Panc1 (cell line): ENCODE measurements at places on chromosomes 5 and 9. TPM values are rescaled to one million over a fixed set of nuclear protein-coding genes. Genes with fewer than 3 reads are reported as not detected.

GRCh38 chr5:127580731-127581130, 63.3 kb downstream of the PRRC1 start:
- DNase-seq = no peak

GRCh38 chr9:6354072-6354686, 26.0 kb downstream of the TPD52L3 start:
- peak; percentile 20 for DNase-seq

DNA sequence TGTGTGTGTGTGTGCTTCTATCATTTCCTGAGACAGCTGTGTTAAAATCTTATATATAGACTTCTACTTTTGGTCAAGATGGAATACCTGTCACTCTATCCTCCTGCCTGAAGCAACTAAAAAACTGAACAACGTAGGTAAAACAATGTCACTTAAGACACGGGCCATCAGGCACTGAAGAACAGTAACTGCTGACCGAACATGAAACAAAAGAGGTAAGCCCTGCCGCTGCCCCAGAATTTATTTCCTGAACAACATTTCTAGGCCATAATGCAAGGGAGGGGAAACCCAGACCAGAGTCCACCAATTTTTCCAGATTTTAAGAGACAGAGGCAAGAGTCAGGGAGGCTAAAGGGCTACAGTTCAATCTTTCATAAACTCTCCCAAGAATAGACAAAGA, 156.0 kb downstream of the CDC42SE2 start:
- DNase-seq = no peak

DNA sequence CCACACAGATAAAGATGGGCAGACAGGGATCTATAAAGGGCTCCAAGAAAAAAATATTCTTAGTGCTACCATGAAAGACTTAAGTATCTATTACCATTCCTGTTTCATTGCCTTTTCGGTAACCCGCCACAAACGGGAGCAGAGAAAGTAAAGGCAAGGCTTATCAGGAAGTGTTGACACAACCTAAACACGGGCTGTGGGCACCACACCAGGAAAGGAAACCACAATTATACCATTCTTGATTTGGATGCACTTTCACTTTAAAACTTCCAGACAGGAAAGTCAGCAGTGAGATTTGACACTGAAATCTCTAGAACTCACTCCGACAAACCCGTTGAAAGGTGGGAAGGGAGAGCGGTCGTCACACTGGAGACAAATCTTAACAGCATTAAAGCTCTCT, 6.5 kb downstream of the TLE1 start:
- DNase-seq = no peak

GRCh38 chr5:123387313-123387712, 35.9 kb downstream of the CEP120 start:
- DNase-seq = no peak

SOWAHA gene
- not detected for total RNA-seq

GRCh38 chr5:142852416-142853198, 82.4 kb downstream of the ARHGAP26 start:
- DNase-seq = no peak

- no peak for DNase-seq
Measured at GRCh38 chr5:175649967-175650366, 7.9 kb upstream of the HRH2 start.

- no peak for DNase-seq
Measured at GRCh38 chr9:33080534-33080933, 4.1 kb upstream of the SMU1 start.

DNA sequence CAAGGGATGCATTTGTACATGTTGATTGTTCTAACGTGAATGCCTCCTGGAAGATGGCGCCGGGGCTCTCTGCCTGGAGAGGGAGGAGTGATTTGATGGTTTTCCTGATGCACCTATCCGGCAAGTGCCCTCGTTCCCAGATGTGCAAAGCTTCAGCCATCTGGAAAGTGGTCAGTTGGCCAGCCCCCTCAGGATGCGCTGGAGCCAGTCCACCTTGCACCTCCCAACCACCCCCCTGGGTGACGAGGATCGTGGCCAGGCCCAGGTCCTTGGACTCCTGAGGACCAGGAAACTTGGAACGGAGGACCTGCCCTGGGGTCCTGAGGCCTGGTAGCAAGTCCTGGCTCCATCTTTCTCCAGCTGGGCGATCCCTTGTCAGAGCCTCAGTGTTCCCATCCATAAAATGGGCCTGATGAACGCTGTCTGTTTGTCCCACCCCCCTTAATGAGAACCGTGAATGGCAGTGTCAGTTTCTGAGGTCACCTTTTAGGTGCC, 23.6 kb upstream of the RNU6ATAC start:
- no peak for DNase-seq

DNA sequence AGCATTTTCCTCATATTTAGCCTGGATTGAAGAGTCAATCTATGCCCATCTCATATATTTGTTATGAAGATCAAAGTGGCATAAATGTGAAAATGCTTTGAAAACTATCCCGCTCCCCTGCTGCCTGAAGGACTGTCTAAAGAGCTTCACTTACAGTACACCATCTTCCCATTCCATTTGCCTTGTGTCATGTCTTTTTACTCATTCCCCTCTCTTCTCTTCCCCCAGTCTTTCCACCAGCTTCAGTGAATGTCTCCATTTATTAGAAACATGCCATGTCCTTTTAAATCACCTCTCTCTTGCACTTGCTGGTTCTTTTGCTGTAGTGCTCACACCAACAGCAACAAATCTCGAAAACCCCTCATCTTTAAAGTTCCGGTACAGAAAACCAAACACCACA, 192.7 kb upstream of the SGCD start:
- DNase-seq = no peak

DNA sequence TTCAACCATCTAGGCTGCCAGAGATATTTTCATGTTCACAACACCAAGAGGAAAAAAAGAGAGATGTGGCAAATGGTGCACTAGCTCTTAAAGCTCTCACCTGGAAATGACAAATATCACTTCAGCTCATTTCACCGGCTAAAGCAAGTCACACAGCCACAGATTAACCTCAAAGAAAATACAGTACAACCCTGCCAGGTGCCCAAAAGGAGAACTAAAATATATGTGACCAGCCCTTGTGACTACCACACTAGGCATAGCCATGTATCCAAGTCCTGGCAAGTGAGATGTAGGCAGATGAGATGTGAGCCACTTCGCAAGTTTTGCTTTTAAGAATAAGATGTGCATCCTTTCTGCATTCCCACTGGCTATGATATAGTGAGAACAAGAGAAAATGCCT, 41.4 kb downstream of the AGTPBP1 start:
- no peak for DNase-seq

GRCh38 chr5:92435781-92436180, 1052.7 kb upstream of the ARRDC3 start:
- DNase-seq = no peak

- no peak for DNase-seq
Measured at GRCh38 chr9:2016408-2017330, 1.5 kb downstream of the SMARCA2 start.
